ENCODE measurements at places on chromosomes 5 and 9.

- no peak for DNase-seq
Observed at GRCh38 chr9:92385001-92385400, 19.4 kb downstream of the OGN start.

- DNase-seq, result no peak
Observed at GRCh38 chr9:129757045-129757444, 4.2 kb upstream of the PTGES start.

- no peak for DNase-seq
Observed at GRCh38 chr5:15079566-15079965, 208.0 kb upstream of the ANKH start.

- peak; percentile 30 for DNase-seq
Observed at GRCh38 chr9:100229561-100229960, 123.2 kb downstream of the TEX10 start.

- DNase-seq, result no peak
Observed at GRCh38 chr9:113155911-113156588, 5.2 kb downstream of the SLC31A2 start.
